ENCODE measurements at places on chromosomes 5 and 9. TPM values are rescaled to one million over a fixed set of nuclear protein-coding genes. Genes with fewer than 3 reads are reported as not detected.

GRCh38 chr9:75979362-75979761, 88.9 kb downstream of the PCSK5 start:
- DNase-seq: no peak

DNA sequence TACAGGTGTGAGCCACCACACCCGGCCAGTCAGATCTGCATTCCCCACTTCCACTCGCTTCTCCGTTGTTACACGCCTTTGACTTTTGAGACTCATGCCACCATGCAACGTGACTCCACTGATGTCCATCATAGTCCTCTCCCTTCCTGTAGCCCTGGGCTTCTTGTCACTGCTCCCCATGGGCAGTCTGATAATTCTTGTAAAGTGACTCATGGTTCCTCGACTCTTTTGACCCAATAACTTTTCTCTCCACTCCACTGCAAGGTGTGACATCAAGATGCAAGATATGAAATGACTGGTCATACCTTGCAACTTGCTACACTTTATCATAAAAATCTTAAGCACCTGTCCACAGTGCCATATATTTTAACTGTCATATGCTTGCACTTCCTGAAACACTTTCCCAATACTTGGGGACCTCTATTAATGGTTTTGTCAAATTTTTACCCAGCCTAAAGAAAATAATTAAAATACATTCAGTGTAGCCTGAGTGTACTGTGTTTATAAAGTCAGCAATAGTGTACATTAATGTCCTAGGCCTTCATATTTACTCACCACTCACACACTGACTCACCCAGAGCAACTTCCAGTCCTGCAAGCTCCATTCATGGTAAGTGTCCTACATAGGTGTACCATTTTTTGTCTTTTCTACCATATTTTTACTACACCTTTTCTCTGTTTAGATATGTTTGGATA, 18.6 kb upstream of the ANKRD18A start:
- no peak for DNase-seq

DNA sequence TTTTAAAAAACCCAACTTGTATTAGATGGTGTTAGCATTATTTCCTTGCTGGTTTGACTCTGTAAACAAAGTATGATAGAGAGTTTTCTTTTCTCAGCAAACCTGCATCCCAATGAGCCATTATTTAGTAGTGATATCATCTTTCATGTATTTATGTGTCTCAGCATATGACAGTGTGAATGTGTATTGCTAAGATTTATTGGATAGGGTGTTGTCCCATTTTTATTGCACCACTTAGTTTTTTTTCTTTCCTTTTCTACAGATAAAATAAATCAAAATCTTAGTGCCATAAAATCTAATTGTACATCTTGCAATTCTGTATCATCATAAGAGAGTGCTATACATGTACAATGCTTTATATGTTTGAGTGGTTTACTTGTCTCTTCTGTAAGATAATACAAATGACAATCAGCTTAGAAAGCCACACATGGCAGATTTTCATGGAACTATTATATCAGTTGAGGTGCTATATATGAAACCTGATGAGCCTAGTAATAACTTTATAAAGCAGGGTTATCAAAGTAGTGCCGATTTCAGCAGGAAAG, 149.2 kb upstream of the CYLC2 start:
- no peak for DNase-seq

Gene PLCXD3
- total RNA-seq: 95.3 TPM

- no peak for DNase-seq
Measured at GRCh38 chr5:64519263-64519662, 13.4 kb downstream of the RGS7BP start.
